Activated CD4-positive, alpha-beta T cell treated with anti-CD3 and anti-CD28 coated beads for 24 hours (primary cell): ENCODE measurements at places on chromosomes 7 and 10.

DNA sequence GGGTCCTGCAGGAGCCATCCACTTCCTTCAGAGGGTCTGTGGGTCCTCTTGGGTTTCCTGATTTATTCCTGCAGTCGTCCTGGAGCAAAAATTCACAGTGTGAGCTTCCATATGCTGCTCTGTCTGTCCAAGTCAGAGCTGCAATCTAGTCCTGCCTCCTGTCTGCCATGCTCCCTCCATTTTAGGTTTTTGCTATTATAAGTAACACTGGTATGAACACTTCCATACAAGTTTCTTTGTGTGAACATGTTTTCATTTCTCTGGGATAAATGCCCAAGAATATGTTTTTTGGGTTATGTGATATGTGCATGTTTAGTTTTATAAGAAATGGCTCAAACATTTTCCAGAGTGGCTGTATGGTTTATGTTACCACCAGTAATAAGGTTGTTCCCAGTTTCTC lies 188.1 kb downstream of the ACTR3B start:
- no peak for DNase-seq

- DNase-seq, result no peak
Measured at GRCh38 chr10:73432646-73433537, 469 bp downstream of the MSS51 start.

GRCh38 chr7:112201411-112201810 lies 4.8 kb downstream of the DOCK4 start:
- no peak for DNase-seq

DNA sequence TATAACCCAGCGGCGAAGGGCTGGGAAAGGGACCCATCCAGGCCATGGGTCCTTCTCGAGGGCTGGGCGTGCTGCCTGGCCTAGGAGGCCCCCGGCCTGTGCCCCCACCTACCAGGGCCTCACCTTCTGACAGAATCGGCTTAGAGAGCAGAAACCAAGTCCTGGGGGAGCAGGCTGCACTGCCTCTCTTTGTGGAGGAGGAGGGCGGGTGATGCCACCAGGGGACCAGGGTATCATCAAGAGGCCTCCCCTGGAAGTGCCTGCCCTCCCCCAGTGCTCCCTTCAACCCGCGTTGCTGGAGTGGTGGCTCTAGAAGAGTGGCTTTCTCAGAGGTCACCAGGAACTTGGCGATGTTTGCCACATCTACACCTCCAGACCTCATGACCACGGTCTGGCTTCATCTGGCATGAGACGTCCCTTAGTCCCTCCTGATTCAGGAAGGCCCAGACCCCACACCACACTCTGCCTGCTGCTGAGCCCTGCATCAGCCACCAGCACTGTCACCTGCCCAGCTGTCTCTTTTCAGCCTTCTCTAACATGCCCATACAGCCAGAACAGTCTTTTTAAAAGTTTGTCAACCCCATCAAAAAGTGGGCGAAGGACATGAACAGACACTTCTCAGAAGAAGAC lies 31.9 kb downstream of the FKBP6 start:
- DNase-seq, result no peak

- DNase-seq, result no peak
Measured at GRCh38 chr10:116270126-116270770, 2.8 kb downstream of the GFRA1 start.

DNA sequence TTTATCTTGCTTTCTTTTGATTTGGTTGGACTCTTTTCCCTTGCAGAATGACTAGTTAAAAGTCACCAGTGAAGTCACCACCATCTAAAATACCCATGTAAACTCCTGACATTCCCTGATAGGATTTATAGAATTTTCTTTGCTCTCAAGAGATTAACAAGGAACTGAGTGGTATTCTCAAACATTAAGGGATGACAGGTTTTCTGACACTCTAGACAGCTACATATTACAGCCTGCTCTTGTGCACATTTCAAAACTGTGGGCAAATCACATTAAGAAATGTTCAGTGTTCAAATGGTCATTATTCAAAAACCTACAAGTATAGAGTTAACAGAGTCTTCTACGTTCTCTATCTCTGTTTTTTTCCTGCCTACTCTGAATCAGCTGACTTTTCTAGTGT lies 15.8 kb upstream of the ACSM6 start:
- DNase-seq, result no peak

- DNase-seq, result no peak
Measured at GRCh38 chr10:25357269-25357668, 182.5 kb downstream of the GPR158 start.

DNA sequence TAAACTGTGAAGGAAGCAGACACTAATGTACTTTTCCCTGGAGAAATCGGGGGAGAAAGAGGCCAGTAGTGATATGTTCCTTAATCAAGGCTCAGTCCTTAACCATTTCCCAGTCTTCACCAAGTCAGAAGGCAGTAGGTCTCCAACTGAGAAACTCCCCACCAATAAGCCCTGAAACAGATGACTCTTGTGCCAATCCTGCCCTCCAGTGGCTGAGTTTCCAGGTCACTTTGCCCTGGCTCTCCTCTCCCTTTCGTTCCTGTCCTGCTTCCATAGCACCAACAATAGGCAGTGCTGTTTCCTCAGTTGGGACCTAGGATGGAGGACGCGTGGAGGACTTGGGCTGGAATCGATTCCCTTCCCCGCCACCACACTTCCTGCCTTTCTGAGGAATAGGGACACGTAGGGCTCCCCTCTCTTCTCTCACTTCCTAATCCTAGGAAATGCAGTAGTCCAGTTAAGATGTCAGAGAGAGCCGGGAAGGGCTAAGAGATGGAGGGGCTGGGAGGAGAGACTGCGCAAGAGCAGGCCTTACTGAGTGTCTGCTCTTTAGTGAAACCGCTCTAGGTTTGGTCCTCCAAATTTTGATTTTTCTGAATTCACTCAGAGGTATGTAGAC lies 23.4 kb downstream of the ATOH7 start:
- no peak for DNase-seq

DNA sequence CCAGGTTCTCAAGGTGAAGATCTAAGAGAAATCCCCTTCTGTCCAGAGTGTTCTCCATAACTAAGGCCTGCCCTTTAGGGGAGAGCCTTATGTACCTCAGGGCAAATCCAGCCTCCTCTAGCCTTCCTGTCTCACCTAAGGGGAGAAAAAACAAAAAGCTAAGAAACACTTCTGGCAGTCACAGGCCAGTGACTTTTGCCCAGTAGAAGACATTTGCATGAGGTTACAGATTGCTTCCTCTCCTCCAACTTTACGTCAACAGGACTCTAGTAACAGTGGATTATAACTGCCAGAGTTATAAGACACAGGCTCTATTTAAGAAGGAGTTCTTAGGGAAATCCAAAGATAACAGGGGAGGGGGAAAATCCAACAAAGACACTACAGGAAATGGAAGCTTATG lies 15.9 kb upstream of the FAM241B start:
- DNase-seq, result no peak

DNA sequence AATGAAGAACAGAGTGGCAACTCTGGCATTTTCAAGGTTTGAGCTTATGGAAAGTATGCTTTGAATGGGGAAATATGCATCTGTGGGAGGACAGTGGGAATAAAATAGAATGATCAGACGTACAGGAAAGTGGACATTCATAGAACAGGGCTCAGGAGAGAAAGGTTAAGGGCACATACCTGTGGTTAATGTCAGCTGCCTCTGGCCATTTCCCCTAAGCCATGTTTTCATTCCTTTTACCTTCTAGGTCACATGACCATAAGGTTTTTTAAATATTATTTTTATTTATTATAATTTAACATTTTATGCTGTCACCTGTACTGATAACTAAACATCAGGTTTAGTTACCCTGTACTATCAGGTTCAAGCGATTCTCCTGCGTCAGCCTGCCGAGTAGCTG lies 52.8 kb downstream of the LRRC4 start:
- no peak for DNase-seq

DNA sequence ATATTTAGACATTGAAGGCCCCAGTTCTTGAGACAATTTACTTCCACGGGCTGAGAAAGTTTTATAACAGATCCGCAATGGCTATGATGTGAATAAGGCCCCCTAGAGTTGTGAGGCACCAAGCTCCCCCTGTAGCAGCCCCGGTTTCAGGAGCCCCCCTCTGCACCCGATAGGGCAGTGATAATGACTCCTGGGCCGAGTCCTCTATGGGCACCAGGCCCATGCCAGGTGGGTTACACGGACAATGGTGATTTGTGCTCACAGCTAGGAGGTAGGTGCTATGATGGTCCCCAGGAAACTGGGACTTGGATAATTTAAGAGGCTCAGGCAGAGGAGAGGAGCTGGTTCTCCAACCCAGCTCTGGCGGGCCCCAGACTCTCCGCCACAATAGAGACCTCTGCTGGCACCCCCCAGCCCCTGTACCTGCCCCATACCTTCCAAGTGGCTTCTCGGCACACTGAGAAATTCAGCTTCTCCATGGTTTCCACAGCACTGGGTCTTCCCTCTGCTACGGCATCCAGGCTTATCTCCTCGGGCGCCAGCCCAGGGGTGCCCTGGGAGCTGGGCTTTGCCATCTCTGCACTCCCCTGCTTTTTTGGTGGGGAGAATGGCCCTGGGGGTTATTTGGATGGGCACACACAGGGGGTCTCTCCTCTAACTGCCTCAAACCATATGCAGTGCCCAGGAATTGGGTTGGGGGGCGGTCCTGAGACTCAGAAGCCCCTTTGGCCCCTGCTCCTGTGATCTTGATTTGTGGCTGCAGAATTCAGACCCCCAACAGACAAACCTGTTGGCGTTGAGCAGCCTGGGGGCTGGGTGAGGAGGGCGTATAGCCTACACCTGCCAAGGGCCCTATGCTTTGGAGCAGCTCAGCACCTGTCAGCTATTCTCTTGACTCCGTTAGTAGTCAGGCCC lies 12.2 kb upstream of the KCP start:
- no peak for DNase-seq

GRCh38 chr10:124097883-124098282 lies 4.5 kb upstream of the CHST15 start:
- no peak for DNase-seq

DNA sequence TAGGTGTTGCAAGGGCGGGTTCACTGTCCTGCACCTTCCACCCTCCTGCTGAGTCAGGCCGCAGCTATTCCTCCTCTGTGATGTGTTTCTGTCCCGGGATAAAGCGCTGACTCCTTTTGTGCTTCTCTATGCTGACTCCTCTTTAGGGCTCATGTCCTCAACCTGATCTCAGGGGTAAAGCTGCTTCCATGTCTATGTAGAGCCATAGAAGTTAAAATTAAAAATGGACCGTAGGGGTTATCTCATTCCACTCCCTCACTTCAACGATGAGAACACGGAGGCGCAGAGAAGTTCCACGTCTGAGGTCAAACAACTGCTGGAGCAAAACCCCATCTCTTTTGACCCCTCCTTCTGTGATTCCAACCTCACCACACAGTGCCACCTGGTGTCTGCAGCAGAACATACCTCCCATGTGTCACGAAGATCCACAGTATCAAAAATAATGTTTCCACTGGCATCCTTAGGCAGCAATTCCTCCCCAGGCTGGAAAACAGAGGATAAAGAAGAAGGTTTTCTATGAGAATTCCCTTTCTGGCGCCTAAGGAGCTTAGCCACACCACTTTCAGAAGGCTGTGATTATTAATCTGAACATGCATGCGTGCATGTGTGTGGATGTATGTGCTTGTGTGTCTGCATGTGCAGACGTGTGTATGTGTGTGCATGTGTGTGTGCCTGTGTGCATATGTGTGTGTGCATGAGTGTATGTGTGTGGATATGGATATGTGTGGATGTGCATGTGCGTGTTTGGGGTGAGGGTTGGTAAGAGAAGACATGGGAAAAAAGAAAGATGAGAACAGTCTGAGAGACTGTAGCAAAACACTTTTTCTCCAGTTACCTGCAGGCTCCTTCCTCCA lies 81.2 kb upstream of the UCN3 start:
- peak; percentile 56 for DNase-seq

GRCh38 chr7:139731802-139732470 lies 45.9 kb downstream of the HIPK2 start:
- no peak for DNase-seq

- DNase-seq, result no peak
Measured at GRCh38 chr7:107119376-107120105, 49.3 kb upstream of the HBP1 start.

DNA sequence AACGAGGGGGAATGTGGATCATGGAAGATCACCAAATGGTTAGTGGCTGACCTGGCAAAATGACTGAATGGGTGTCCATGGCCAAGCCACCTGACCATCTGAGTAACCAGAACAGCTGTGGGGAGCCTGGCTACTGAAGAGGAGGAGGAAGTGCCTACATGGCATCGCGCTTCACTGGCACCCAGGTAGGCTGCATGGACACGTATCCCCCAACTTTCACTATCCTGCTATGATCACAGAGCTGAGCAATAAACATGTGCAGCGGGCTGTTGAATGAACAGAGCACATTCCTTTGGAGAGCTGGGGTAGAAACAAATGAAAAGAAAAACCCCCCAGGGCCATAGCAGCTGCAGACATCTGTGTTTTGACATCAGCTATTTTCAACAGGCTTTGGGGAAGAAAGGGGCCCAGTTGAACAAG lies 6.5 kb downstream of the AKR1B1 start:
- no peak for DNase-seq

DNA sequence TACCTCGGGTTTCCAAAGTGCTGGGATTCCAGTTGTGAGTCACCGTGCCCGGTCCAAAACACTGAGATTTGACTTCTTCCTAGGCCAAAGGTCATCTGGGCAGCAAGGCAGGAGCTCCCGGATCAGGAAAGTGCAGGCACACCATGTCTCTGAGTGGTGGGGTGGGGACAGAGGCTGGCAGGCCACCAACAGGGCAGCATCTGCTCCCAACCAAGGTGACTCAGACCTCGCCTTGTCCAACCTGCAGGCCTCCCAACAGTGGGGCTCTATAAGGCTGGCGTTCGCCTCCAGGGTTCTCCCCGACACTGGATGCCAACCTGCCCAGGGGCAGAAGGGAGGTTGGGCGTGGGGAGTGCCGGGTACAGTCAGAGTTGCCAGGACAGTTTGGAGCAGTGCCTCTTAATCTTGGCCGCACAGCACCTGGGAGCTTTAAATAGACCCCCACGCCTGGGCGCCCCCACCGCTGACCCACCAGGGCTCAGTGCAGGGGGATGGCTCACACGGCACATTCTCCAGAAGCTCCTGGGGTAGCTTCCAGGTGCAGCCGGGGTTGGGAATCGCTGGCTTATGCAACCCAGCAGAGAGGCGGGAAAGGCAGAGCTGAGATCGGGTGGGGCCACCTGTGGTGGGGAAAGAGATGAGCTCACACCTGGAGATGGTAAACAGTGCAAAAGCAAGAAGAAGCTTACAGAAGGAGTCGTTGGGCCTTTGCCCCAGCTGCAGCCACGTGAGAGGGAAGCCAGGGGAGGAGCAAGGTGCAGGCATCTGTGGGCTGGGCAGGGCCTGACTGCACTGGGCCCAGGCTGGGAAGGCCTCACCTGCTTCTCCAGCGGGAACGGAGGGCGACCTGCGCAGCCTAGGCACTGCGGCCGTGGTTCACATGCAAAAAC lies 10.9 kb downstream of the CALML5 start:
- DNase-seq, result no peak
